NCI-H2081 (cell line): ENCODE measurements at places on chromosomes 1 and 21.
A peak's percentile ranks its signal among the peaks of the same experiment; 100 is the strongest.

- DNase-seq = no peak
These were observed 310.6 kb downstream of the DISC1 start for GRCh38 chr1:231936983-231937775.

DNA sequence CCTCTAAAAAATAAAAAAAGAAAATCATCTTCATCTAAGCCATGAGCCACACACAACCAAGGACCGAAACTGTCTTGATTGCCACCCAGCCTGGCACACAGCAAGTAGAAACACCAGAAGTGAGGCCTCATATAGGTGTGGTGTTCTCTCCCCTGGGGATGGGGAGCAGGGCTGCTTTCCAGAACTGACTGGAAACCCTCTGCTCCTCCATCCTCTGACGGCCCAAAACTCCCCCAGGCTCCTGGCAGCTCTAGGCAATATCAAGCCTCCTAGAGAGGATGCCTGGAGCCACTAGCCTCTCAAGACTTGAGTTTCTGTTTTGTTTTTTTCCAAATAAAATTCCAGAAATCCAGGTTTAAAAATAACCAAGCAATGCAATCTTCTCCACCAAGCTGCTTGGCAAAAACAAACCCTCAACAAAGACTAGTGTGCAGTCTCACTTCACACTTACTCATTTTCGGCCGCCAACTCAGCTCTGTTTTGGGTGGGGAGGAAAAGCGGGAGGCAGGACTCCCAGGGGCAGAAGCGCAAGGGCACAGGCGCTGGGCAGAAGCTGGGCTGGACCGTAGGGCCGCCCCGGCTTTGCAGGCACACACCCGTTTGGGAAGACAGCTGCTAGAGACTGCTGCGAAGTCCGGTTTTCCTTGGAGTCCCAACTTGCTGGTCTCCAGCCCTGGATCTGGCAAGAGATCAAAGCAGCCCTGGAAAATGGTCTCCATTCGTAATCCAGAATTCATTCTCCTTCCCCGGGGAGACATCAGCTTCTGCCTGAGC, 78.2 kb upstream of the CAPZB start:
- no peak for DNase-seq

- no peak for DNase-seq
These were observed 47.2 kb downstream of the FMN2 start for GRCh38 chr1:240138867-240139266.

DNA sequence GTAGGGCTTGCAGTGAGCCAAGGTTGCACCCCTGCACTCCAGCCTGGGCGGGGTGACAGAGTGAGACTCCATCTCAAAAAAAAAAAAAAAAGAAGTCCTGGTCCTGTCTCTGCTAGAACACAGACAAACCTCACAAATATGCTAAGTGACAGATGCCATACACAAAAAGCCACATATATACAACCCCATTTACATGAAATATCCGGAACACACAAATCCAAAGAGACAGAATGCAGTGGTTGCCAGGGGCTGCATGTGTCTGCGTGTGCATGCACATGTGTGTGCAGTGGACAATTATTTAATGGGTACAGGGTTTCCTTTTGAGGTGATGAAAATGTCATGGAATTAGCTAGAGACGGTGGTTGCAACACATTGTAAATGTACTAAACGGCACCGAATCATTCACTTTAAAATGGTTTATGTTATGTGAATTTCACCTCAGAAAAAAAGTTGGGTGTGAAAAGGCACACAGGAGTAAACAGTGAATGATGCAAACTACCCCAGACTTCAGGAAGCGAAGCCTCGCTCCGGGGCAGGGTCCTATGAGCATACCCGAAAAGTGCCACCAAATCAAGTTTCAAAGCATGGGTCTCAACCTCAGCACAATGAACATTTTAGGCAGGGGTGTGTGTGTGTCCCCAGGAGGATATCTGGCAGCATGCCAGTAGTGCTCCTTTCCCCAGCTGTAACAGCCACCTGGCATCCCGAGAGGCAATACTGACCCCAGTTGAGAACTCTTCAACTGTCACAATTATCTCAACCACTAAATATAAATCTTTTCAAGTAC, 48.3 kb downstream of the GNB1 start:
- DNase-seq = no peak

GRCh38 chr1:25834894-25835293, 15.1 kb downstream of the MTFR1L start:
- DNase-seq = no peak

DNA sequence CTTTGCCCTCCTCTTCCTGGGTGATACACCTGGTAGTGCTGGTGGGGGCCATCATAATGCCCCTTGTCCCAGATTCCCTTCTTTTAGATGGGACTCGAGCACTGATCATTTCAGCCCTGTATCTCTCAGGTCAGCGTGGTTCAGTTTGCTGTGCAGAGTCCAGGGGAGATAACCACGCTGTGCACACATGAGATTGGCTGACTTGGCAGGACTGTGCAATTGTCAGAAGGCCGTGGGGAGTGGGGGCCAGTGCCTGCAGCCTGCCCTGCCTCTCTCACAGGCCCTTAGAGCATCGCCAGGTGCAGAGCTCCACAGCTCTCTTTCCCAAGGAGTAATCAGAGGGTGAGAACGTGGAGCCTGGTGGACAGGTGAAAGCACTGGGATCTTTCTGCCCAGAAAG, 15.2 kb downstream of the EPHX1 start:
- peak; percentile 92 for DNase-seq

GRCh38 chr1:43706598-43707189, 642 bp upstream of the ST3GAL3 start:
- DNase-seq = no peak

DNA sequence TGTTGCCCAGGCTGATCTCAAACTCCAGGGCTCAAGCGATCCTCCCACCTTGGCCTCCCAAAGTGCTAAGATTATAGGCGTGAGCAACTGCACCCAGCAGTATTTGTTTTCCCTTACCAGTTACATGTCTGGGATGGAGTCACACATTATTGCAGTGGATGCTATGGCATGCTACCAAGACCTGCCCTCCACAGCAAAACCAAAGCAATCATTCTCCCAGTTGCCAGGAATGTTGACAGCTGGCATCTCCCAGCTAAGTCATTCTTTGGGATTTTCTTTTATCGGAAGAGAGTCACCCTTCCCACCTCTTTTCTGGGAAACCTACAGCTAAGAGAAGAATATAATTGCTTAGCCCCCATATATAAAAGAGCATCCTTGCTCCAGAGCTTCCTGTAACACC, 49.4 kb upstream of the RGS7 start:
- no peak for DNase-seq

GRCh38 chr1:240115831-240116230, 24.1 kb downstream of the FMN2 start:
- DNase-seq = no peak

- no peak for DNase-seq
These were observed 82.6 kb upstream of the MAP10 start for GRCh38 chr1:232722626-232723025.

DNA sequence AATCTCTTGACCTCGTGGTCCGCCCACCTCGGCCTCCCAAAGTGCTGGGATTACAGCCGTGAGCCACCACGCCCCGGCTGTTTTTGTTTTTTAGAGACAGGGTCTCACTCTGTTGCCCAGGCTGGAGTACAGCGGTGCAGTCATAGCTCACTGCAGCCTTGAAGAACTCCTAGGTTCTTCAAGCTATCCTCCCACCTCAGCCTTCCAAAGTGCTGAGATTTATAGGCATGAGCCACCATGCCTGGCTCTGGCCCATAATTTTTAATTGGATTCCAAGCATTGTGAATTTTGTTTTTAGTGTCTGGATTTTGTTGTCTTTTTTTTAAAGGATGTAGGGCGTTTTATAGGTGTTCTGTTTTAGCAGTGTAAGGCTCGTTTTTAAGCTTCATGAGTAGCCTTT, 28.6 kb upstream of the TXLNA start:
- DNase-seq = no peak

DNA sequence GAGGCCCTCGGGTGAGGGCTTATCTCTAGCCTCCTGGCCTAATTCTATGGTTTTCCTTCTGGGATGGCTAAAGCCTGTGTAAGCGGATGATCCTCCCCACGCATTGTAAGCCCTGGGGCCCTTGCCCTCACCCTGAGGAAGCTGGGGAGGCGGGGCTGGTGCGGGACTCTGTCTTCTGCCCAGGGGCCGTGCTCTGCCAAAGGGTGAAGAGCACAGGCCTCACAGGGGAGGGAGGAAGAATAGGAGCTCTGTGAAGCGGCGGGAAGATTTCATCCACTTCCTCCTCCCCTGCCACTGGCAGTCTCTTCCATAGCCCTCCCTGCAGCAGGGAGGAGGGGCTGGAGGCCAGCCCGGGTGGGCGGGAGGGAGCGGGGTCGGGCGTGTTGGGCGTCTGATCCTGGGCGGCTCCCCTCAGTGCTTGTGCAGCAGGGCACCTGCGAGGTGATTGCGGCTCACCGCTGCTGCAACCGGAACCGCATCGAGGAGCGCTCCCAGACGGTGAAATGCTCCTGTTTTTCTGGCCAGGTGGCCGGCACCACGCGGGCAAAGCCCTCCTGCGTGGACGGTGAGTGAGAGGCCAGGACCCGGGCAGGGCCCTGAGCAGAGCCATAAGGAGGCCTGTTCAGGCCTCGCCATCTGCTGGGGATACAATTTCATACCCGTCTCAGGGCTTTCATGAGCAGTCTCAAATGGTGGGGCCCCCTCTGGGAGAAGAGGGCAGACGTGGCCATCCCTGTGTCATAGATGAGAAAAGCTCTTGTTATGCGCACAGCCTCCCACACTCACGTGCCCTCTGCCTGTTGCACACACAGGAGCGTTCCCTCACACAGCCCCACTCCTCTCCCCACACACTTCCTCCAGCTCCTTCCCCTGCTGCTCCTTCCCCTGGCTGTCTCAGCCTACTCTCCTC, 7.7 kb upstream of the PPM1J start:
- DNase-seq = no peak

DNA sequence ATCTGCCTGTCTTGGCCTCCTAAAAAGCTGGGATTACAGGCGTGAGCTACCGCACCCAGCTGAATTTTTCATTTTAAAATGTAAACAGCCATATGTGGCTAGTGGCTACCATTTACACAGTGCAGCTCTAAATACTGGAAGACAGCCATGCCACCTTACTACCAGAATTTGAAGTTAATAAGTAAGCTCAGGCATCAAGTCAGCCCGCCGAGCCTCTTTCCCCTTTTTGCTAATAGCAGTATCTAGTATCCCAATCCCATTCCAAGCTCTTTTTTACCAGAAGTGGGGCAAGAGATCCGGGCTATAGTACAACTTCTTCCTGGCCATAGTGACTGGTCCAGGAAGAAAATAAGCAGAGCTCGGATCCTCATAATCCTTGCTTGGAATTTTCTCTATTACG, 15.1 kb downstream of the TAF13 start:
- no peak for DNase-seq

DNA sequence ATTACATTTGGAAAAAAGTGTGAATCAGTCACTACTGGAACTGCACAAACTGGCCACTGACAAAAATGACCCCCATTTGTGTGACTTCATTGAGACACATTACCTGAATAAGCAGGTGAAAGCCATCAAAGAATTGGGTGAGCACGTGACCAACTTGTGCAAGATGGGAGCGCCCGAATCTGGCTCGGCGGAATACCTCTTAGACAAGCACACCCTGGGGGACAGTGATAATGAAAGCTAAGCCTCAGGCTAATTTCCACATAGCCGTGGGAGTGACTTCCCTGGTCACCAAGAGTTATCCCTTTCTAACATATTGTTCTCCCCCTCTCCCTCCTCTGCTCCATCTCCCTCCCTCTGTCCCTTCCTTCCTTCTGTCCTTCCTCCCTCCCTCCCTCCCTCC, 47.7 kb upstream of the RHOU start:
- no peak for DNase-seq

DNA sequence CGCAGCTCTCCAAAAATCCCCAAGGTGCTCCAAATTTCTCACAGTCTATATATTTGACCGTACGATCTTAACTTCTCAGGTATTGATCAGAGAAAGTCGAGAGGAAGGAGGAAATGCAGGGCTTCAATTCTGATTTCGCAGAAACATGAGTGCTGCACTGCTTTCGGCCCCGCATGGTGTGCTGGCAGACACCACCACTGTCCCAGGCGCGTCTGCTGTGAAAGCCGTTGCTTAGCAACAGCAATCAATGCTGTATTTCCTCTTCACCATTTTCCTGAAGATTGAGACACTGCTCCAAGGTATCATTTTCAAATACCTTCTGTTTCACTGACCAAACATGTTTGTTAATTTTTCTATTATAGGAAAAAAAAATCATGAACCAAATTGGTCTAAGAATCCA, 296.3 kb downstream of the SMYD3 start:
- DNase-seq = peak; percentile 74

DNA sequence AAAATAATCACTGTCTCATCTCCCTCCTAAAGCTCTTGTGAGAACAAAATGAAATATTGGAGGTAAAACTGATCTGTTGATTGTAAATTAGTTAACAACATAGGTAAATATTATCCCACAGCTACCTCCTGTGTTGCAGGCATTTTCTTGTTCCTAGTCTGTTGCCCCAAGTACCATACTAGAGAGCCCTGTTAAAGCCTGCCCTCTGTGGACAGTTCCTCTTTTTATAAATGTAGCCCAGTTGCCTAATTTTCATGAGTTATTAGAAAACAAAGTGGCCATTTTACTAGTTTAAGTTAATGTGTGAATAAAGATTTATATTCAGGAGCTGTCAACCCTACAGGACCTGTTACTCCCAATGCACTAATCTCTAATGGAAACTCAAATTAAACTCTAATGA, 180.0 kb upstream of the KCND3 start:
- no peak for DNase-seq

GRCh38 chr1:13593511-13594131, 10.0 kb downstream of the PDPN start:
- no peak for DNase-seq

DNA sequence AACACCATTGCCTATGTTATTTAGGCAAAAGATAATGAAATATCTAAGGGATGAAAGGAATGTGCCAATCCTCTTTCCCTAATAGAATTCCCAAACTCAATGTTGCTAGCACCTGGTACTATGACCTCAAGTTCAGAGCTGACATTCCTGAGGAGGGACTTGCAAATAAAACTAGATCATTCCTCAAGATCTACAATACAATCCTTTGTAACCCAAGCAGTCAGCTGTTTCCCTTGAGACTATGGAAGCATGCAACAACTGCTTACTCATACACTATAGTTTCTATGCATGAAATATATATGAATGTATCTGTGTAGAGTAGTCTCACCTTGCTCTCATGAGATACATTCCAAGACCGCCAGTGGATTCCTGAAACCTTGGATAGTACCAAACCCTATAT, 65.0 kb downstream of the ABL2 start:
- DNase-seq = no peak

DNA sequence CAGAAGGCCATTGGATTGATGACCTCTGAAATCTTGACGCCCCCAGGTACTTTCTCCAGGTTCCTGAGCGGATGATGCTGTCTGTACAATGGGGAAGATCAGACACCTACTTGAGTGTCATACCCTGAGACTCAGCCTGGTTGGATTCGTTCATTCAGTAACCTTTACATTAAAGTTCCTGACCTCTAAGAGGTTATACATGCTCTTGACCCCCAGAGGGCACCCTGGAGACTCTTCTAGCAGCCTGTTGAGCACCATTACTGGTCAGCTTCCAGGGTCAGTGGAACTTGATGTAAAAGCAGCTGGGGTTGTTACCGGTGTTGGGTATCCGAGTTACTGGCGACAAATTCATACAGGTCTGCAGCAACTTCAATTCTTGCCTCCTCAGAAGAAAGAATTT, 114.3 kb upstream of the ZNF678 start:
- DNase-seq = no peak

- peak; percentile 32 for DNase-seq
These were observed 229.7 kb downstream of the C1orf94 start for GRCh38 chr1:34406377-34406776.
